Stimulated activated naive CD4-positive, alpha-beta T cell treated with Interleukin-2 at 50 U/mL for 16 hours (primary cell): ENCODE measurements at places on chromosomes 7 and 10.

GRCh38 chr7:91373111-91373800, 109.0 kb downstream of the FZD1 start:
- no peak for DNase-seq

- DNase-seq: no peak
Observed at GRCh38 chr7:8831376-8831775, 398.0 kb downstream of the NXPH1 start.

GRCh38 chr7:106419455-106420182, 134.8 kb upstream of the NAMPT start:
- peak; percentile 17 for DNase-seq

DNA sequence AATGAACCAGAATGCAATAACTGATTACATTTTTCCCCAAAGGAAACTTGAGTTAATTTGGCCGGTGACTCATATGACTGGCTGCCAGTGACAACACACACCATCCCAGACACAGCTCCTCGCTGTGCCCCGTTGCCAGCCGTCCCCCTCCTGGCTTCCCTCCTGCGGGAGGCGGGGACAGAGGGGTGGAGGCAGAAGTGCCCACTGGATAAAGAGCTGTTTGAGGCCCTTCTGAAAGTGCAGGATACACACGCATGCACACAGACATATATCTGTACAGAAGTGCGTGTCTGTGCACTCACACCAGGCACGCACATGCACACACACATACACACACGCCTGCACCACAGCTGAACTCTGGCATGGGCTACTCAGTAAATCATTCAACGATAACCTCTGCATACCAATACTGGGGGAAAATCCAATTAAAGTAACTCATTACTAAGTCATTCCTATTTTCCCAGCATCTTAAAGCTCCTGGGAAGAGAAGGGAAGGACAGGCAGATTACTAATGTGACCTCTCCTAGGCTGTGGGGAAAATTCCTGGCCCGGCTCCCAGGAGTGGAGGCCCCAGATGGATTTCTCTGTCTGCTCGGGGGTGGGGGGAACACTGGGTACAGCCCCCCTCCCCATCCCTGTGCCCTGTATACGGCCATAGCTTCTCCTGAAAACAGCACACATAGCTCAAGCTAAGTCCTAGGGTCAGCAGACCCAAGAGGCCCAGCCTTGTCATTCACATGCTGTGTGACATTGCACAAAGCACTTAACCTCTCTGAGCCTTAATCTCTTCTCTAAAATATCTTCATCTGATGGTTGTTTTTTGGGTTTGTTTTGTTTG, 52.3 kb upstream of the MYL10 start:
- DNase-seq: no peak

DNA sequence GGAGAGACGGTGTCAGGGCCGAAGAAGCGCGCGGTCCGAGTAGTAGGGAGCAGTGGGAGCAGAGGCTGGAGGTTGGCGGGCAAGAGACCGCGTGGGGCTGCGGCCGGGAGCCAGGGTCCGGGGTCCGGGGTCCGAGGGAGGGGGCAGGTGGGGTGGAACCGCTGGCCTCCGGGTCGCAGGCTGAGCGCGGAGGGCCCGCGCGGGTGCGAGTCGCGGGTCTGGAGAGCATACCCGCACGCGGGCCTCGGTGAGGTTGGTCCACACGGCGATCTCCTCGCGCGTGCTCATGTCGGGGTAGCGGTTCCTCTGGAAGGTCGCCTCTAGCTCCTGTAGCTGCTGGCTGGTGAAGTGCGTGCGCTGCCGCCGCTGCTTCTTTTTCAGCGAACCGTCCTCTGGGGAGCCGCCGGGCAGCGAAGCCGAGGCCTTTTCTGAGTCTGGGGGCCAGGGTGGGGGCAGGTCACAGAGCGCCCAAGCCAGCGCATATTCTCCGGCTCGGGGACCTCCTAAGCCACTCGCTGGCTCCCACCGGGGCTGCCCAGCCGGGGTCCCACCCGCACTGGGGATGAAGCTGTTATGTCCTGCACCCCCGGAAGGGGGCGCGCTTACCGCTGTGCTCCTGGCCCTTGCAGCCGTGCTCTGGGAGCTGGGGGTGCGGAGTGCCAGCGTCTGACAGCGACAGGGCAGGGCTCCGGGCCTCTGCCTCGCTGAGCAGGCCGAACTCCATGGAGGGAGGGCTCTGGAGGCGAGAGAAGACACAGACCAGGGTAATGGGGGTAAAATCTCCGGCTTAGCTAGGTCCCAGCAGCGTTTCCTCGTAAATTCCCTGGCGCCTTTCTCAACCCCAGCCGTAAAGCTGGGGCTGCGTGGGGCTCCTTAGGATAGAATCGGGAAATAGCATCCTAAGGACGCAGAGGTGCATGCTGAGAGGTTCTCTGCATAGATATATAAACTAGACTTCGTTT, 5.5 kb downstream of the ELOVL3 start:
- peak; percentile 53 for DNase-seq

DNA sequence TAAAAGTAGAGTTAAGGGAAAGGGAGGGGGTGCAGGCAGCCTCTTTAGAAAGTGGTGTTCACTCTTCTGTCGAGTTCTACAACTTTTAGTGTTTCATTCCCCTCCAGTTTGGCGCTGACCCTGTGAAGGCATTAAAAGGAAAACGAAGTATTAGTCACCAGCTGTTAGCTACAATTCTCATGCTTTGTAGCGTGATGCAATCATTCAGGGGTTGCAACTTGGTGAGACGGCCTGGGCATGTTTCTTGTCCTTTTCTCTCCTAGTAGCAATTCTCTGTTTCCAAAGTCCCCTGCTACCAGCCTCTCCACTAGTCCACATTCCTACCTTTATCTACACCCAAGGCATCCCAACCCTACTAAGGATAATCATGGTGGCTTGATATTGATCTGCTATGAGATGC, 33.7 kb upstream of the DGKI start:
- no peak for DNase-seq

DNA sequence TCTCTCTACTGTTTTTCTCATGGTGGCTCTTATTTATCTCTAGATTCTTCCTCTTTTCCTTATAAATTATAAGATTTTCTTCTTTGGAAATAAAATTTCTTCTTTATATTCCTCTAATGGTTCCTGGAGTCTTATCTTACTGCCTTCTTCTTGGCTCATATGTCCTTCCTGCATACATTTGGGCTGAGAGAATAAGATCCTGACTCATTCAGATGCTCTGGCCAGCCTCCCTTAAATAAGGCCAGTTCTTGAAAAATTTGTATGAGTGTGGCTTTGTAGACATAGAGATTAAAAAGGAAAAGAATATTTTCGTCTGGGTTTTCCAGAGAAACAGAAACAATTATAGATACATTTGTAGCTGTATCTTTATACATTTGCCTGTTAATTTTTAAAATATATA, 411.3 kb downstream of the KIF20B start:
- DNase-seq: no peak
